Stimulated activated CD4-positive, alpha-beta T cell treated with anti-CD3 and anti-CD28 coated beads, Interleukin-4, amount 100 ng/mL, for 4 hours (primary cell): ENCODE measurements at places on chromosomes 3 and 15.

DNA sequence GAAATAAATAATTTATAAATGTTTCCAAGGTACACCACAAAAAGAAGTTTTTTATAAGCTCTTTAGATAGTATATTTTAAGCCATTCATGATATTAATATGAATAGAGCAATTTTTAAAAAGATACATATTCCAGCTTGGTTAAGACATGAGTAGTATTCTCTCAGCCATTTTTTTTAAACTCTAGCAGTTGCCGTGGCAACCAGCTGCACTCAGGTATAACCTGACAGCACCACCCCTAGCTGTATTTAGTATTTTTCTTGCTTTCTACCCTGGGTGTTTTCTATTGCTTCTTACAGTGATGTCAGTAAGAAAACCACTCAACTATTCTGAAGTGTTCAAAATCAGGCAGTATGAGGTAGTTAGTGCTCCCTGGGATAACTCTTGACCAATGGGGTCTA is 496.3 kb upstream of the CNTN3 start:
- DNase-seq, result no peak

GRCh38 chr3:71478568-71478967 is 105.0 kb downstream of the FOXP1 start:
- DNase-seq, result peak; percentile 87

GRCh38 chr3:18420555-18420954 is 4.6 kb downstream of the SATB1 start:
- DNase-seq, result no peak

GRCh38 chr15:89163271-89164055 is 57.9 kb downstream of the RLBP1 start:
- no peak for DNase-seq

GRCh38 chr3:65371053-65371452 is 667.7 kb downstream of the MAGI1 start:
- no peak for DNase-seq

GRCh38 chr3:48069339-48069738 is 53.1 kb upstream of the MAP4 start:
- no peak for DNase-seq

- DNase-seq, result no peak
Observed at GRCh38 chr3:192915304-192915703, 2.4 kb downstream of the MB21D2 start.

DNA sequence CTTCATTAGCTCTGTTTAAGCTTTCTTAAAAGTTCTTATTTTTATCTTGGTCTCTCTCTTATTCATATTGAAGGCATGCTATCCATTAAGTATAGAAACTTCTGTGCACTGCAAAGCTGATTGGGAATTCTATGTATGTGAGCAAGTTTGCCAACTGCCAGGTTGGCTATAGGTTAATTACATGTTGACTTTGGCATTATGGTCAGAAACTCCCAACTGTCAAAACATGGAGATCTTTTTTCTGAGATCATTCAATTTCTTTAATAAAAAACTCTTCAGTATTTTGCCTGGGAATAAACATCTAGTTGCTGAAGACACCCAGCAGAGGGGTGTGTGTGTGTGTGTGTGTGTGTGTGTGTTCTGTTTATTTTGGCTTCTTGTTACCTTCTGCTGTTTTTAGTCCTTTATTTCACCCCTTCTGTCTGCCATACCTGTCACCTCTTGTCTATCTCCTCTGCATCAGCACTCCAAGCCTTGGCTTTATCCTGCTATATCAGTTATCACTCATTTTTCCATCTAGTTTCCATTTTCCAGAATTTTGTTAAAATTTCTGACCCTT is 1.3 kb upstream of the ARL14 start:
- DNase-seq, result no peak

DNA sequence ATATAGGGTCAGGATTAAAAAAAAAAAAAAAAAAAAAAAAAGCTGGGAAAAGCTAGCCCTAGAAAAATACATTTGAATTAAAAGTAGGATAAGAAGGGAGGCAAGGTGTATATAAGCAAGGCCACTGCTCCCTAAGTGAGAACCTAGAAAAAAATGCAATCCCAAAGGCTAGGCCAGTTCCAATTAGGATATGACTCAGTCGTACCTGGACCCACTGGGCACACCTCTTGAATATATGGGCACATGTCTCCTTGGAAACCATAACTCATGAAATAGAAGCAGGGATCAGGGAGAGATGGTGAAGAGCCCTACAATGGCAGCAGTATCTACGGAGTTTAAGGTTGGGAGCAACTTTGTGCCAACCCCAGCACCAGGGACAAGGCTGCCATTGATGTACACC is 314.1 kb upstream of the IL12A start:
- DNase-seq, result no peak

- no peak for DNase-seq
Observed at GRCh38 chr3:56373386-56373785, 94.9 kb downstream of the ERC2 start.

- DNase-seq, result no peak
Observed at GRCh38 chr15:27990521-27991515, 108.3 kb downstream of the OCA2 start.

GRCh38 chr3:58530354-58530865 is 6.6 kb downstream of the ACOX2 start:
- DNase-seq, result no peak

DNA sequence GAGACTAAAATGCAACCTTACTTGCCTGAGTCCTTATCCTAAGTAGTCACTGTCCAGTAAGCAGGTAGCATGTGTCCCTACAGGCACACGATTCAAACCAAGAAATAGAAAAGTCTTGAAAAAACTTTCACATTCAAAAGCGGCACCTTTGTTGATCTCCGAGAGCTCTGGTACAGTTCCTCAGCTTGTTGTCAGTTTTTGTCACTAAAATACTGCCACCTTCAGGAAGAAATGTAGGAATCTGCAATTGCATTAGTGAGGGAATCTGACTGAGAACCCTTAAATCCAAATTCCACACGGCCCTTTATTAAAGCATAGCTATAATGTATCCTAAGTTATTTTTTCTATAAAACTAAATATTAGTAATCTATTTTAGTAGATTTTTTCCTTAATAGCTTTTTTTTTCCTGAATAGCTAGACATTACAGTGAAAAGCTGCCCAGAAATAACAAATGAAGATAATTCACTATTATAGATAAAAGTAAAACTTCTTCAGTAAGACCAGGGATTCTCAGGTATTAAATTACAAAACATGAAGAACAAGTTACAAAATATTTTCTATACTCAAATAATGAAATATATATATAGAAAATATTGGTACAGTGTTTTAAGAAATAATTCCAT is 44.0 kb downstream of the CCDC54 start:
- DNase-seq, result no peak

DNA sequence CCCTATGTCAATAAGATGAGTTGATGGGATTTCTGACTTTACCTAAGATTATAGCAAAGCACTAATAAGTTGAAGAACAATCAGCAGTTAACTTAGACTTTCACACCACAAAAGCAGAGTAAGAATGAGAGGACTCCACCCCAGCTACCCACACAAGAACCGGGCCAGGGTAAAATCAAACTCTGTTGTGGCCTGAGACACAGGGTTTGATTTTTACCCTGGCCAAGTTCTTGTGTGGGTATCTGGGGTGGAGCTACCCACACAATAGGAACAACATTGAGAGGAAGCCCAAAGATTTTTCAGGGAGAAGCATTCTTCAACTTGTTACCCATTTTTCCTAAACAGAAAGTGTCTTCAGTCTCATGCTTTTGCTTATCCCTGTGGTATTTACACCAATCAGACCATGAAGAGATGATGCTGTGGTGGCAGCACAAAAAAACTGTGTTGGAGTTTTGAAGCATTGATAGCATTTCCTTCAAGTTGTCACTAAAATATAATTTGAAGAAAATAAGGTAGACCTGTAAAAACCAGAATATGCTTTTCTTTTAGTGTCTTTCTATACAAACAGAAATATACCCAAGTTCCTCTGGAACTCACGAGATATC is 25.6 kb downstream of the CPOX start:
- no peak for DNase-seq

GRCh38 chr3:38397320-38397719 is 50.7 kb downstream of the XYLB start:
- DNase-seq, result no peak

- no peak for DNase-seq
Observed at GRCh38 chr3:194045289-194045688, 90.7 kb upstream of the HES1 start.

DNA sequence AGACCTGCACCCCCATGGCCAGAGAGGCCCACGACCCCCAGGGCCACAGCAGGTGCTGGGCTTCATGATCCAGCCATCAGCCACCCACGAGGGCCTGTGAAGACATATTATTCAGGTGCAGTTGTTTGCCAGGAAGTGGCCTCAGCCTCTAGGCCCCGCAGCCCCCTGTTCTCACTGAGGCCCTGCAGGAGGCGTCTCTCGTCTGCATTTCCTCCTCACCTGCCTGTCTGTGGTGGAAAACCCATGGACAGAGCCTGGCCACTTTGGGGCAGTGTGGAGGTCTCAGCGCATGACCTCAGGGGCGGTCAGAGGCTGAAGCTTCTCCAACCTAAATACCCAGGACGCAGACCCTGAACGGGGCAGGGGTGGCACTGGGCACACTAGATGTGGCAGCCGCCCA is 18.6 kb downstream of the UROC1 start:
- no peak for DNase-seq
